Stimulated activated CD4-positive, alpha-beta T cell treated with anti-CD3 and anti-CD28 coated beads, Interleukin-4, amount 100 ng/mL, for 24 hours (primary cell): ENCODE measurements at places on chromosomes 7 and 10.

- DNase-seq: peak; percentile 66
Observed at GRCh38 chr10:132458586-132459300, 61.7 kb downstream of the PWWP2B start.

- no peak for DNase-seq
Observed at GRCh38 chr7:111789870-111790269, 227.6 kb upstream of the IMMP2L start.

DNA sequence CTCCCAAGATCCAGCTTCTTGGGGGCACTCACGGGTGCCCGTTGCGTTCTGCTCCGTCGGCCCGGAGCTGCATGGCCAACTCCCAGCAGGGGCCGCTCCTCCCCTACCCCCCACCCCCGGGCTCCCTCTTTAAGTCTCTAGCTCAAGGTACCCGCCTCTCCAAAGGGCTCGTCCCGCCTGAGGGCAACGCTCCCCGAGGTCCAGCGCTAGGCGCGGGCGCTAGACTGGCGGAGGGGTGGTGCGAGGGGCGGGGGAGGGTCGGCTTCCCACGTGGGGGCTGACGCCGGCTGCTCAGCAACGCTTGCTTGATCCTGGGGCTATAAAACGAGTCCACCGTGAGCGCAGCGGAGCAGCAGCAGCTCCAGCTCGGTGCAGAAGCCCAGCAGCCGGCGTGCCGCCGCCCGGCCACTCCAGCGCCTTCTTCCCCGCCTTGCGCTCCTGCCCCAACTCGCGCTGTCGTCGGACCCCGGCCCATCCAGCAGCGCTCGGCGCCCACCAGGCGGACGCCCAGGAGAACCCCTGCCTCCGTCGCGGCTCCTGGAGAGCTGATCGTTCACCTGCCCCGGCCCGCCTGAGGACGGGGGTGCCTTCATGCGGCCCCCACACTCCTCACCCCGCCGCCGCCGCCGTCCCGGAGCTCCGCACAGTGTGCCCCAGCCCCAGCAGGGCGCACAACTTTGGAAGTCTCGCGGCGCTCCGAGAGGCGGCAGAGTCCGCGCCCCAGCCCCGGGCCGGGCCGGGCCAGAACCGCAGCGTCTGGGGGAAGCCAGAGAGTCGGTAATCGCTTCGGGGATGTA is at the start of gene ADRA2A:
TSS of gene ADRA2A (plus strand) at position 348 of the 797 bp plus-strand sequence. CDS start 968 bp downstream, outside the sequence.
- DNase-seq: no peak

- DNase-seq: no peak
Observed at GRCh38 chr7:12127455-12127854, 83.6 kb upstream of the TMEM106B start.

GRCh38 chr7:85090919-85091564 is 95.8 kb downstream of the SEMA3D start:
- DNase-seq: no peak

DNA sequence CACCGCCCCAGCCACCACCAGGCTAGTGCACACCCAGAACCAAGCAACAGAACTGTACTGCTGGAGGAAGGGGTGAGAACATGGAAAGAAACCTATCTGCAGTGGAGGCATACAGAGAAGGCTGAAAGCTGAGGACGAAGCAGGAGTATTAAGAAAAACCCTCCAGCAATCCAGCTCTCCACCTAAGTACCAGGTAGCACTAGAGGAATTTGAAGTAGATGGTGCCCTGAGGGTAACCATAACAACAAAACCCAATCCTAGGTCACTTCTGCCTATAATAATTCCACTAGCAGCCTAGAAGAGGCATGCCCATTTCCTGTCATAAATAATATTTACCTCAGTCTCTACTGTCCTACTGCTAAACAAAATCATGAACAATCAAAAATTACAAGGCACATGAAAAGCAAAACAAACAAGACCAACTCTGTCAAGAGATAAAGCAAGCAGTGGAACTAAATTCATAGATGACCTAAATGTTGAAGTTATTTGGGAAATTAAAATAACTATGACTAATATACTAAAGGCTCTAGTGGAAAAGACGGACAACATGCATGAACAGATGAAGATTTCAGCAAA is 51.1 kb downstream of the HYCC1 start:
- no peak for DNase-seq

- DNase-seq: no peak
Observed at GRCh38 chr7:22339725-22340390, 17.1 kb downstream of the RAPGEF5 start.

GRCh38 chr10:1630304-1630703 is 107.0 kb downstream of the ADARB2 start:
- DNase-seq: no peak

DNA sequence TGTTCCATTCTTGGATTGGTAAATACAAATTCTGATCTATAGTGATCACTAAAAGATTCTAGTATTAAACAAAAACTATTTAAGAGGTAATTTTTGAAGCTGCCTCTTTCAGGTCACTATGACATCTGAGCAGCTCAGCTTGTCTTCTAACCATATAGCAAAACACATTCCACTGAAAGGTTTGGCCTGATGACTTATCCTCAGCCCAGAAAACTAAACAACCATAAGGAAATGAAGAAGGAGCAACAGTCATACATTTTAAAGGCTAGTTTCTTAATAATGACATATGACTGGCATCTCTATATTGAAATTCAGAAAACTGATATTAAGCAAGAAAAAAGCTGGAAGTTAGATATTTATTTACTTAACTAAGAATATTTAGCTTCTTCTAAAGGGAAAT is 24.6 kb downstream of the NT5C2 start:
- no peak for DNase-seq
